ENCODE measurements at places on chromosomes 4 and X.
A peak's percentile ranks its signal among the peaks of the same experiment; 100 is the strongest.

- no peak for DNase-seq
Measured at GRCh38 chrX:86133761-86134160, 14.5 kb upstream of the DACH2 start.

DNA sequence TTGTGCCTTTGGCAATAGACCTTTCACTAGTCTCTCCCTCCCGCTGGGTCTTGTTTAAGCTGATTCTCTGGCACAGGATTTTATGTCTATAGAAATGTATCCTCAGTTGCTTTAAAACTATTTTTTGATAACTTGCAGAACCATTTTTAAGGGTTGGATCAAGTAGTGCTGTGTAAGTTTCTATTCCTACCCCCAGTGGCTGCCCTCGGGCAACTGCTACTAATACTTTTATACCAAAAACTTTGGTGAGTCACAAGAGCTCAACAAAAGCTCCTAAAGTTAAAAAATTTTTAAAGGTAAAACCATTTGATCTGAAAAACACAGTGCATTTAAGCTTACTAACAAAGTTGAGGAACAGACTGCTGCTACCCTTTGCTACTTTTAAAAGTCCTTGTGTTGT lies 1460.6 kb upstream of the PCDH7 start:
- DNase-seq, result no peak

DNA sequence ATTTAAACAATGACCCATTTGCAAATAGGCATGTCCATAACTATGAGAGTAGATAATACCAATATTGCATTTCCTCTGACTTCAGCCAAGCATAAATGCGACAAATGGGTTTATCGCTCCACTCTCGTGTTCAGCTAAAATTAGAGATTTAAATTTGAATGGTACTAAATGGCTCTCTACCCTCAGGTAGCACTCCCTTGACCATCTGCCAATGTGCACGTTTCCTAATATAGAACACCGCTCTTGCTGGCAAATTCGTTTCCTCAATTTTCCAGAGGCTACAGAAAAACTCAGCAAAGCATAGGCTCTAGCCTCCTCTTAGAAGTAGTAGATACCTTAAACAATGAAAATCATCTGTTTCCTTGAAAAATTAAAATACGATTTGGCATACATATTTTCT lies 251.6 kb downstream of the ADGRA3 start:
- no peak for DNase-seq

DNA sequence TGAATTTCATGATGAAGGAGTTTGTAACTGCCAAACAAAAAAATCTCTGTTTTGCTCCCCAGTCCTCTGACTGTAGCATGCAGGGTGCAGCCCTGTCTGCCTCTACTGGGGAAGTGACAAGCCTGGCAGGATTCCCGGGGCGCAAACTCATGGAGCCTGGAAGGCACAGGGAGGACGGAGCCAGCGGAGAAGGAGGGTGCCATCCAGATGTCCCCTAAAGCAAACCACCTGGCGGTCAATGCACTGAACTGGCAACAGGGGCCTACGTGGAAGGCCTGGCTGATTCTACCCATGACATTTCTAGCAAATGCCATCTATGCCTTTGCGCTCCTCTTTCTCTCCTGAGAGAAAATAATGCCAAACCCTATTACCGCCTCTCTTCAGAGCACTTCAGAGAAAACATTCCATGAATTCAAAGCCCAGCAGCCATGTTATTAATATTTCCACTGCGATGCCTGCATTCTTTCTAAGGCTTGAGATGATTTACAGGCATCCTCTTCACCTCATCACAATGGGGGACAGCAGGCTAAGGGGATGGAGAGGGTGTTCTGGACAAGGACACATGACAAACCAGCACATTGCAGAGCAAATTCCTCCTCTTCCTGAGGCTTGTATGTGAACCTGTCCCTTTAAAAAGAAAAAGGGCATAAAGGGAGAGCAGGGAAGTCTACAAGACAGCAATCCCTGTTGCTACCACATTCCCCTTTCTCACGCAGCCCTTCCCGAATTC lies 329.3 kb upstream of the NOCT start:
- peak; percentile 64 for DNase-seq

DNA sequence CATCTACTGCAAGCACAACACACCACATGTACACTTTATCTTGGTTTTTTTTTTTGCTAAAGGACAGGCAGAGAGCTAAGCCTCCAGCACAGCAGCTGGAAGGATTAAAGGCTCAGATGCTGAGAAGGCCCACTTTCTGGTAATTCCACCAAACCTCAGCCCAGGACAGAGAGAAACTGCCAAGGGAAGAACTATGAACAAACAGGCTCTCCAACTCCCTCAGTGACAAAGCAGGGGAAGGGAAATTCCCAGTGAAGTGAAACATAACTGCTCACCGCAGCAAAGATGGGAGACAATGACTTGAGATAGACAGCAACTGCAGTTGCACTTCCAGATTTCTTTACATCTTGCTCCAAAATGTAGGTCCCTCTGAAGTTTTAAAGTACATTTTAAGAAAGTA lies 4.8 kb downstream of the PROM1 start:
- no peak for DNase-seq

DNA sequence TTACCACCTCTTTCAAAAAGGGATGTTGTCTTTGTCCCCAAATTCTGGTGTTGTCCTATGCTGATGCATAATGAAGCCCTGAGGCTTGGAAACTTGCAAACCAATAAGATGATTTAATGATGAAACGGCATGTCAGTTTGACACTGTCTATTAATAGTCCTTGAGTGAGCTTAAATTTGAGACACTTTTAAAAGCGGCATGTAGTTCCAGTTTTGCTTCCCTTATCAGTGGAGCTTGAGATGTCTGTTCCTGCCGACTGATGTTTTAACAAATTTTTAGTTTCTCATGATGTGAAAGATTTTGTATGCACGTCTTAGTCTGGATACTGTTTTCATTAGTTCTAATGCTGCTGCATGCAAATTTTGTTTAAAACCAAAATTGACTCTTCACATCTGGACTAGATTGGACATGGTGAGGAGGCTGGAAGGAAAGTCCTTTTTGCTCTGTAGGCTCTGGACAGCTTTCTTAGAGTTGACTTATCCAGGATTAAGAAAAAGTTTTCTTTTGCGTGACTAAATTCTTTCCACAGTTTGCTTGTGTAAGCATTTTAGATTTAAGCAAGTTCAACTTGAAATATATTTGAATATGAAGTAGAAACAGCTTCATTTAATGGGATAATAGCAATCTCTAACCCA lies 11.7 kb downstream of the C1GALT1C1 start:
- no peak for DNase-seq

GRCh38 chrX:83077606-83078005 lies 430.5 kb upstream of the POU3F4 start:
- no peak for DNase-seq

DNA sequence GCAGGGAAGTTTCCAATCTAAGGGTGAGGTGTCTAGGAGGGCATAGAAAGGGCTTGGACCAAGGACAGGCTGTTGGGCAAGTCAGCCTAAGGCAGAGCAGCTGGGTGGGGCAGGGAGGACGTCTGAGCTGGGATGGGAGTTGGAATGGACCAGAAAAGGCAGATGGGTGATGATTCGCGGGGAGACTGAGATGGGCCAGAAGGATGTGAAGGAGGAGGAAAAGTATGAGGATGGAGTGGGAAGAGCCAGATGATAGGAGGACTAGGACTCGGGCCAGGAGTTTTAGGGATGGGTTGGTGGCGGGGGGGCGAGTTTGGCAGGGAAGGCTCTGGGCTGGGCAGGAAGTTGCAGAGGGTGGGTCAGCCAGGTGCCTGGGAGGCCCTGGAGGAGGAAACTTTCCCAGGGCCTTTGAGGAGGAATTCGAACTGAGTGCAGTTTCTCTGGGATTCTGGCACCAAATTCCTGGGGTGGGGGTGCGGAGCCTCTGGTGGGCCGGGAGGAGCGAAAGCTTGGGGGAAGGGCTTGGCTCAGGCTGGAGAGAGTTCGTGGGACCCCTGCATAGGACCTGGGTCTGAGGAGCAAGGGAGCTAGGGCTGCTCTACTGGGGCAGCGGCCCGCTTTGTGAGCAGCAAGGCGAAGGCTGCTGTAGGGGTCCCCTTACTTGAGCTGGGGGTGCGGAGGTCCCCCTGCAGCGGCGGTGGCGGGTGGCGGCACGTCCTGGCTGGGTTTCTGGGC lies 8.7 kb upstream of the TIMP1 start:
- DNase-seq, result peak; percentile 52

- no peak for DNase-seq
Measured at GRCh38 chr4:55725057-55725456, 89.0 kb upstream of the NMU start.

- no peak for DNase-seq
Measured at GRCh38 chr4:52546449-52546848, 112.7 kb downstream of the USP46 start.

- no peak for DNase-seq
Measured at GRCh38 chr4:178599521-178599920, 1157.3 kb upstream of the AGA start.

- no peak for DNase-seq
Measured at GRCh38 chr4:38055566-38055965, 95.4 kb downstream of the PTTG2 start.

- DNase-seq, result no peak
Measured at GRCh38 chr4:158824425-158825274, 55.8 kb downstream of the FNIP2 start.

DNA sequence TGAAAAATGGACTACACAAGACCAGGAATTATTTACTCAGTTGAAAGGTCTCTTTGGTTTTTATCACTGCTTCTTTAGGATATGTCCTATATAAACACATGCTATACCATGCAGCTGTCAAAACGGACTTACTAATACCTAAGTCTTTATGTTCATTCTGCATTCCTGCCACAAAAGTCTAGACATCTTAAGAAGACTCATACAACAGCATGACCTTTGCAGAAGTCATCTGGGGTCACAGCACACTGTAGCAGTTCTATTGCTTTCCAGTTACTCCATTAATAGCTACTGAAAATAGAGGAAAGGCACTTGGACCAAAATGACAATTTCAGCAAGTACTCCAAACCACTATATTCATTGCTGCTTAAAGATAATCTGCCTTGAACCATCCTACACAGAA lies 53.2 kb downstream of the DDX60 start:
- no peak for DNase-seq

Measured in left ventricle myocardium inferior (tissue), 1 donor.